ENCODE measurements at places on chromosomes 3 and 15.

- DNase-seq = no peak
Observed at GRCh38 chr15:48905216-48905615, 27.3 kb downstream of the EID1 start.

- no peak for DNase-seq
Observed at GRCh38 chr15:90623854-90624253, 93.3 kb upstream of the BLM start.

GRCh38 chr15:81859737-81860516, 185.9 kb downstream of the MEX3B start:
- DNase-seq = no peak

DNA sequence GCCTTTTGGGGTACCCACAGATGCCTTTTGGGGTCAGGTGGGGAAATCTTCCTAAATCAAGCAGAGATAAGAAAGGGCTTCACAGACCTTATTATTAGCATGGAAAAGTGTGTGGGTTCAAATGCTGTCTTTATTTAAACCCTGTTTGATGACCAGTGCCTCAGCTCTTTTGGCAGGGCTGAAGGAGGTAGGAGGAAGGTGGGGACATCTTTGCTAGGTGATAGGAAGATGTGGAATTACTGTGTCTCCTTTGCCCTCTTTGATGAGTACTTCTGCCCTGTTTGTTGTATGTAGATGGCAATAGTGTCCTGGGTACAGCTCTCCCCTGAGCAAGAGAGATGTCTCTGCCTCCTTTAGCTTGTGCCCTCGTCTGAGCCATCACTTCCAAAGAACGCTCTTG, 333.3 kb upstream of the ROPN1 start:
- no peak for DNase-seq

DNA sequence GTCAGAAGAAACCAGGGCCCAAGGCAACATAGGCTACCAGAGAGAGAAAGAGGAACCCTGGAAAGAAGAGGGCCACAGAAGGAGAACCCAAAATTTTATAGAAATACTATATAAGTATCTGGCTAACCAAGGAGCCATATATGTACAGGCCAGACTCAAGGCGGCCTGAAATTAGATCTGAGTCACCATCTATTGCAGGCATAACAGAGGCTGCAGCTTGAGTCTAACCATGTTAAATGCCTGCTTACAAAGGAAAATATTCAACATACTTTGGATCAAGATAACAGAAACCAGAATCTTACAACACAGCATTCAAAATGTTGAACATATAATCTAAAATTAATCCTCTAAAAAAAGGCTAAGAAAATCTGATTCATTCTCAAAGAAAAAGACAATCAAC, 23.1 kb downstream of the IGSF11 start:
- DNase-seq = no peak

- no peak for DNase-seq
Observed at GRCh38 chr3:80233576-80233975, 465.8 kb upstream of the ROBO1 start.
